ENCODE measurements at places on chromosomes 5 and 9.

GRCh38 chr9:613771-614347 lies 227.6 kb upstream of the DMRT1 start:
- peak; percentile 75 for DNase-seq

GRCh38 chr5:91499943-91500531 lies 116.9 kb upstream of the ARRDC3 start:
- DNase-seq: peak; percentile 60

DNA sequence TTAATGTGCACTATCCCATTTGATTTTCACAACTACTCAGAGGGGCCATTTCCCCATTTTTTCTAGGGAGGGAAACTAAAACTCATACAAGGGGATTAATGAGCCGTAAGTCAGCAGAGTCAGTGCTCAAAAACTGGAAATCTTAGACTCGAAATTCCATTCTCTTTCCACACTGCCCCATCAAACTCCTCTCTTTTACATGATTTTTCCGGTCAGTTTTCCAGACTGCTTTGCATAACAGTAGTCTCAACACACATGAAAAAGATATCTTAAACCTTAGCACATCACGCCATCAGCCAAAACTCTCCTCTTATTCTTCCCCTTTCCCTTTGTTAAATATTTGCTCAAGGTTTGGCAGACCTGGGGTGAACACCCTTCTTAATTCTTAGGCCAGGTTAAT lies 332.0 kb downstream of the RFX3 start:
- DNase-seq: no peak

GRCh38 chr5:84376346-84376745 lies 8.3 kb downstream of the EDIL3 start:
- DNase-seq: no peak

DNA sequence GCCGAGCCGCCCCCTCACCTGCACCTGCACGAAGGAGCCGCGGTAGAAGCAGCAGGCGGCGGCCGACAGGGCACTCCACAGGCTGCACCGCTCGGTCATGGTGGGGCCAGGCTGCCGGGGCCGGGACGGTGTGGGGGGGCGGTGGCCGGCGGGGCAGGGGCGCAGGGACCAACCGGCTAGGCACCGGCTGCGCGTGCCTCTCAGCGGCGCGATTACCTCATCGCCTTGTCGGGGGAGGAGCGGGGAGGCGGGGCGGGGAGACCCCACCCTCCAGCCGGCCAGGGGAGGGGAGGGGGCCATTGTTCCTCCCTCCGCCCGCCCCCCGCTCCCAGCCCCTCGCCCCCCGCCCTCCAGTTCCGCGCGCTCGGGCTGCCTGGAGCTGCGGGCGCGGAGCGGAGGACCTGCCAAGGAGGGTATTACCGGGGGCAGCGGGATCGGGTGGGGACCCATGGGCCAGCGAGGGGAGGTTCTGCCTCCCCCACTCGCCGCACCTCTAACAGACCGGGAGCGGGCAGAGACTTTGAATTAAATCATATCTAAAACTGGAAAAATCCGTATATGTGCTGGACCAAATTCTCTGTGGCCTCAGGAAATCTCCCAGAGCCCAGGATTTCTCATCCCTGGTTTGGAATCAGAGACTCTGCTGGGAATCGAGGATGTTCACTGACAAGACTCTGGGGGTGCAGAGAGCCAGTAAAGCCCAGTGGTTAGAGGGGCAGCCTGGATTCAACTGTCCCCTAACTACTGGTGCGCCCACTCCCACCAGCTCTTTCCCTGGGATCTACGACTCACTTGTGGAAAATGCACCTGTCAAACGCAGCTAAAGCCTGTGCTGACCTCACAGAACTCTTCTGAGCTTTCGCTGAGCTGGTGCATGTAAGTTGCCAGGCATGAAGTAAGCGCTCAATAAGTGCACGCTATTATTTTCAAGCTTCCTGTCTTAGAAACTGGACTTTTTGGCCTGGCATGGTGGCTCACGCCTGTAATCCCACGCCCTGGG lies 20.3 kb upstream of the TOR2A start:
- DNase-seq: no peak

DNA sequence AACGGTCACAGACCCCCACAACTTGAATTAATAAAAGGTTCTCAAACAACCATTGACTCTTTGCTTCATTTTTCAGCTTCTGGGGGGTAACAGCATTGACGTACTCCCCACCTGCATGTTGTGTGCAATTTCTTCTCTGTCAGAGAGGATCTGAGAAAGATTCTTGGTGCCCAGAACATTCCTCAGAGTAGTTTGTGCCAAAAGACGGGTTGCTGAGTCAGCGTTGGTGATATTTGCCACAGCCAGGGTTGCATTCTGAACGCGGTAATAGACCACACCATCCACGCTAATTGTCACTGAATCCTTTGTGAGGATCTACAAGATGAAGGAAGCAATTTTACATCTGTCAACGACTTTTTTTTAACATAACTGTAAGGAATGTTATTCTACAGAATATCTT lies 21.0 kb downstream of the STOM start:
- no peak for DNase-seq

GRCh38 chr5:118968406-118968911 lies 19.9 kb downstream of the DTWD2 start:
- DNase-seq: no peak

GRCh38 chr9:70101265-70101664 lies 57.6 kb downstream of the MAMDC2 start:
- DNase-seq: no peak

DNA sequence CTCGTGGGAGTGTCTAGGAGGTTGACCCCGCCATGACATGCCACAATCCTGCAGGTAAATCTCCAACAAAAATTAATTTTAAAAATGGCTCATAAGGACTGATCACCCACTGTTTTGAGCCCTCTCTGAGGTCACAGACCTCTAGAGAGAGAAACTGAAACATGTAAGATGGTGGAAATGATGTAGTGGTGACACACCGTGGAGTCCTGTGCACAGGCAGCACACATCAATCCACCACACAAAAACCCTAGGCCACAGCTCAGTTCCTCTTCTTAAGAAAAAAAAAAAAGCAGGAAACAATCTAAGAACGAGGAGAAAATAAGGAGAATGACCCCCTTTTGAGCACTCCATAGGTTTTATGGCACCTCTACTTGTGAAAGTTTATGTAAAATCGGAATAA lies 93.8 kb upstream of the FAM120A start:
- no peak for DNase-seq

DNA sequence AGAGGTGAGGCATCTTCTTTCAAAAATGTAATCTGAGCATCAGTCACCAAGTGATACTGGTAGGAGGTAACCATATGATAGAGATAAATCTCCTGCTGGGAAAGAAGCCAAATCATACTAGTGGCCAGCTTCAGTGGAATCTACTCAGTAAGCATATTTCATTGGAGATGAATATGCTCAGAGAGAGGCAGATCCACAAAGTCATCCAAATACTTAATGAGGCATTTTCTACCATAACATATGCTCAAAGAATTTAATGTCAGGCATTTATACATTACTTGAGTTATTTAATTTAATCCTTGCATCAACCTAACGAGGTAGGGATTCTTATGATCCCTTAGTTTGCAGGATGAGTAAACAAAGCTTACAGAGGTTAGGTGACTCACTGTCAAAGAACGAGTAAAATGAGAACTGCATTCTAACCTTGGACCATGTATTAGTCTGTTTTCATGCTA lies 50.9 kb upstream of the DMRTA1 start:
- DNase-seq: peak; percentile 39

DNA sequence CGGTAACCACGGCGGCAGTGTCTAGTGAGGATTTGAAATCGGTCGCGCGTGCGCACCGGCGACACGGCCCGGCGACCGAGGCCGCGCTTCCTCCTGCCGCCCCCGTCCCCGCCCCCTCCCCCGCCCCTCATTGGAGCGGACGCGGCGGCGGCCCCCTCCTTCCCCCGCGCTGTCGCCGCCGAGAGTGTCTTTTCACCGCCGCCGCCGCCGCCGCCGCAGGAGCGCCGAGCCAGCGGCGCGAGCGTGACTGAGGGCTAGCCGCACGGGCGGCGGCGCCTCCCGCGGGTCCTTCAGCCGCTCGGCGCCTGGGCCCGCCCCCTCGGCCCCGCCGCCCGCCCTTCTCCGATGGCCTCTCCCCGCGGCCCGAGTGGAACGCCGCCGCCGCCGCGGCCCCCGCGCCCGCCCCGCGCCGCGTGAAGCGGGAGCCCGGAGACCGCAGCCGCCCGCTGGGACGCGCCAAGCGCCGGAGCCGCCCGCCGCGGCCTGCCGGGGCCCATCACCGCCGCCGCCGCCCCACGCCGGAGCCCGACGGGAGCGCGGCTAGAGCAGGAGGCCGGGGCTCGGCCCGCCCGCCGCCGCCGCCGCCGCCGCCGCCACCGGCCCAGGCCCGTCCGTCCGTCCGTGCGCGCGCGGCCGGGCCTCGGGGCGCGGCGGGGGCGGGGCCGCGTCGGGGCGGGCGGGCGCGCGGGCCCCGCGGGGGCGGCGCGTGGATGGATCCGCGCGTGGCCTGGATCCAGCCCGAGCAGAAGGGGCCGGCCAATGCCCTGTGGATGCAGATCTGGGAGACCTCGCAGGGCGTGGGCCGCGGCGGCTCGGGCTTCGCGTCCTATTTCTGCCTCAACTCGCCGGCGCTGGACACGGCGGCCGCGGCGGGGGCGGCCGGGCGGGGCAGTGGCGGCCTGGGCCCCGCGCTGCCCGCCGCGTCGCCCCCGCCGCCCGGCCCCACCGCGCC lies at the start of gene TENT4A:
Gene TENT4A, plus strand, starts transcription at position 159 of the 952 bp plus-strand sequence. Its CDS starts 552 bp downstream, at position 711.
- no peak for DNase-seq

DNA sequence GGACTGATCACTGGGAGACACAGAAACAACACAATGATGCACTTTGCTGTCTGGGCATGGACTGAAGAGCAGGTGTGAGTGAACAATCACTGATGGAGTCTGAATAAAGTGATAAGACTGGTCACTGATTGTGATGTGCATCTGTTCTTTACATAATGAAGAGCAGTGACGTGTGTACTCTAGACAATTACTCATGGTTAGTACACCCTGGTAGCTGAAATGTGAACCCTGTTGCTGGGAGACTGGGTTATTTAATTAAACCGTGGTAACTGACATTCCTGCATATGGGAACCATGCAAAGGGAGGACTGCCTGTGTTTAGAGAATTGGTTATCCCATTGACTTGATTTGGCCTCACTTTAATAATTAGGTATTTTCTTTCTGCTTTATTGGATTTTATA lies 202.9 kb downstream of the NR2F1-AS1 start:
- peak; percentile 50 for DNase-seq

Data from MCF 10A (cell line).